ENCODE measurements at places on chromosomes 5 and 9. TPM values are rescaled to one million over a fixed set of nuclear protein-coding genes. Genes with fewer than 3 reads are reported as not detected.

Gene SERF1B
- total RNA-seq: 6.0 TPM

Gene S1PR3
- total RNA-seq: 4.5 TPM

DNA sequence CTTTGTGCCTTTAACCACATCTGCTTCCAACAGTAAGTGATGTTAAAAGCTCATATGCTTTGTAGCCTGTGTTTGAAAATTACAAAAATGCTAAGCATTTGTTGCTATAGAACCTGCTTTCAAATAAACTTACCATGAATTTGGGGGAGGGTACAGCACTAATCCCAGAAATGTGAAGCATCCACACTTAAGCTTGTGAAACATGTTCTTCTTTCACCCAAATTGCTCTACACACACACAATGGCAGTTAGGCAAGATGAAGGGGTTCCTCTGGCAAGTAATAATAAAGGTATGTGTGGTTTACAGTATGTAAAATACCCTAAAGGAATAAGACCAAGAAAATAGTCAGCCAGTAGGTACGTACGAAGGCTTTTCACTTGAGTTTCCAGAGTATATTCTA lies 165.6 kb downstream of the SMARCA2 start:
- H3K27ac ChIP-seq: no peak overlapping the region
- H3K4me1 ChIP-seq: no peaks in the 10 kb centered on the region
- peaks cover 29% of the 10 kb centered on the region for H3K36me3 ChIP-seq
- H3K27me3 ChIP-seq: no peaks in the 10 kb centered on the region

DNA sequence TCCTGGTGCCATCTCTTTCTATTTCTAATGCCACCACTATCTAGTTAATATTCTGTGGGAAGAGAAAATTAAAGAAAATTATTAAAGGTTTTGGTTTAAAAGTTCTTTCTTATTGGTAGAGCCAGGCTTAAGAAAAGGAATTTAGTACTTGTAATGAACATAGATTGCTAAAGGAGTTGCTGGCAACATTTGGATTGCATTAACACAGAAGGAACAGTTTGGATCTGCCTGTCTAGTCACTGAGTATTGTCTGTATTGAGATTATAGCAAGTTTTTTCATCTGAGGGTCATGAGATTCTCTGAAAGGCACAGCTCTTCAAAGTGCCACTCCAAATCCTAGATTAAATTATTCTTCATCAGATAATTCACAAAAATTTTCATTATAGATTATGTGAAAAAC lies 32.0 kb downstream of the FSD1L start:
- no peaks in the 10 kb centered on the region for H3K27me3 ChIP-seq
- no peak overlapping the region for H3K27ac ChIP-seq
- H3K4me3 ChIP-seq: no peak overlapping the region
- no peaks in the 10 kb centered on the region for H3K4me1 ChIP-seq
- DNase-seq: no peak

Gene TRIM52
- 11.4 TPM for total RNA-seq

- H3K27ac ChIP-seq: no peak overlapping the region
- H3K4me3 ChIP-seq: no peak overlapping the region
- H3K27me3 ChIP-seq: no peaks in the 10 kb centered on the region
- DNase-seq: no peak
These were observed 7.3 kb upstream of the RAI14 start for GRCh38 chr5:34648840-34649158.

All from liver (tissue), 10 donors.